ENCODE measurements at places on chromosomes 16 and 17. TPM values are rescaled to one million over a fixed set of nuclear protein-coding genes. Genes with fewer than 3 reads are reported as not detected.

Gene PPY
- 0.78 TPM for polyA plus RNA-seq

Gene VAMP2
- 139 TPM for polyA plus RNA-seq

Gene ABCC11
- polyA plus RNA-seq, result 0.26 TPM

Gene ACE
- polyA plus RNA-seq, result 11.7 TPM

Gene OTOP3
- polyA plus RNA-seq, result not detected

Gene TNP2
- polyA plus RNA-seq, result not detected

Gene TNFRSF13B
- polyA plus RNA-seq, result not detected

Gene PRR11
- 17.1 TPM for polyA plus RNA-seq

Gene MT3
- polyA plus RNA-seq, result 2.5 TPM

Gene CCR7
- 0.65 TPM for polyA plus RNA-seq

Gene TMEM88
- 26.0 TPM for polyA plus RNA-seq

Gene TMC5
- polyA plus RNA-seq, result 0.81 TPM

Gene ARHGAP23
- polyA plus RNA-seq, result 57.7 TPM

Gene C16orf74
- 4.9 TPM for polyA plus RNA-seq

Gene CES3
- 4.6 TPM for polyA plus RNA-seq

Gene AATK
- 5.2 TPM for polyA plus RNA-seq

Gene SLC52A1
- polyA plus RNA-seq, result 0.41 TPM

Gene KRTAP2-1
- polyA plus RNA-seq, result not detected

Gene PRDM7
- 0.74 TPM for polyA plus RNA-seq

Gene FBXO39
- not detected for polyA plus RNA-seq

Gene PIK3R6
- 1.3 TPM for polyA plus RNA-seq

Gene MPV17L
- polyA plus RNA-seq, result 13.8 TPM

Gene C17orf100
- 9.9 TPM for polyA plus RNA-seq

Gene KIF18B
- 15.8 TPM for polyA plus RNA-seq

Gene HSPB9
- polyA plus RNA-seq, result 0.50 TPM

Gene MRPL27
- polyA plus RNA-seq, result 80.8 TPM

Gene CASKIN1
- 1.8 TPM for polyA plus RNA-seq
